Left lobe of liver (tissue), 2 donors: ENCODE measurements at places on chromosomes 7 and 10. TPM values are rescaled to one million over a fixed set of nuclear protein-coding genes. Genes with fewer than 3 reads are reported as not detected.

DLX5 gene
- total RNA-seq: not detected

AKR1E2 gene
- total RNA-seq: 1.3 TPM

DNA sequence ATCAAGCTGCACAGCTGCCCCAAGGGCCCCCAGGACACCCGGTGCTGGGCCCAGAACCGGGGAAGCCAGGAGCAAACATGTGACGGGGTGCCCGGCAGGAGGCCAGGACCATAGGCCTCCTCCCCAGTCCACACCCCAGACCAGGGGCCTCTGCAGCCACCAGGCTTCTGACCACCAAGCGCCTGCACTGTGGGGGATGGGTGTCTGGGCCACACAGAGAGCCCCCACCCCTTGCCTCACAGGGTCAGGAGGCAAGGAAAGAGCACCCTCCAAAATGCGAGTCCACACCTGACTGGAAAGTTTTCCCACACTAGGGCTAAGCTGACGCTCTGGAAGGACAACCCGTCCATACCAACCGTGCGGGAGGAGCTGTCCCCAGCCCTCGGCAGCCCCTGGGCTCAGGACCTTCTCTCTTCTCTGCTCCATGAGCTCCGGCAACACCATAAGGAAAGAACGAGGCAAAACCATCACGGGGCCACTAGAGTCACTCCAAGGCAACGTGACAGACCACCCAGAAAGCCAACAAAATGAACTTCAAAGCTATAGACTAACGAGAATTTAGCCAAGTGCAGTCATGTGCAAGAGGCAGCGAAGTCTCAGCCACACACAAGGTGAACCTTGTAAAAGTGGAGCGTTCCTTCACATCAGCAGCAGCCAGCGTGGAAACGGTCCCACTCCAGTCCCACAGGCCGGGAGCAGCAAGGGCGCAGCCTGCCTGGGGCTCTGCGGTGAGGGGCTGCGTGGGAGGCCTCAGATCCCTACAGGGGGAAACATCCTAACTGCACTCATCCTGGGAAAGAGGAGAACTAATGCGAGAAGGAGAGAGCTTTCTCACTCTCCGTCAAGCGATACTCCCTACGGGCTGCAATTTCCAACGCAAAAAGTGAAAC, 5.1 kb downstream of the STK32C start:
- no peak for DNase-seq

GRCh38 chr10:5477948-5478693, 21.2 kb downstream of the CALML5 start:
- DNase-seq: no peak

DNA sequence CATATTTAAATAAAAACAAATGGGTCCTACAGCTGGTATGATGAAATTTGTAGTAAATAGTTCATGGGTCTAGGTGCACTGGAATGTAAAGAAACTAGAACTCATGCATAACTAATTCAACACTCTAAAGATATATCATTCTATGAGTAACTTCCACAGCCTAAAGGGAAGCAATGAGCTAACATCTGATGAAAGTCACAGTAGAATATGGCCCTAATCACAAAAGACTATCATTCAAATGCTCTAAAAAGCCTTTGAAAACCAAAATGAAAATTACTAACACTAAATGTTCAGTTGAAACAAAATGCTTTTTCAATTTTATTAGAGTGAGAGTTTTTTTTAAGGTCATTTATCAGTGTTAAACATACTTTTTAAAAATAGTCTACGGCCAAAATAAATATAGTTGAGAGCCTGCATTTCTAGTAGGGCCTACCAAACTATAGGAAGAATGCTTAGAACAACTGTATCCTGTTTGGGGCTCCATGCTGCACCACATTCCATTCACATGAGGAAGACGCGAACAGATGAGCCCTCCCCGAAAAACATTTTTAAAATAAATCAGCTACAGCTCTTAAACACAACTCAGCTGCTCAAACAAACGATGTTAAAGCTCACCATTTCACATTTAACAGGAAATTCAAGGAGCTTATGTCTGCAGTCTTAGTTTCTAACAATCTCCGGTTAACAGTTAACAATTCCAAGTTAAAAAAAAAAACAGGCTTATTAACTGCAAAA, 134.5 kb downstream of the NRBF2 start:
- no peak for DNase-seq

CALML5 gene
- not detected for total RNA-seq

DNA sequence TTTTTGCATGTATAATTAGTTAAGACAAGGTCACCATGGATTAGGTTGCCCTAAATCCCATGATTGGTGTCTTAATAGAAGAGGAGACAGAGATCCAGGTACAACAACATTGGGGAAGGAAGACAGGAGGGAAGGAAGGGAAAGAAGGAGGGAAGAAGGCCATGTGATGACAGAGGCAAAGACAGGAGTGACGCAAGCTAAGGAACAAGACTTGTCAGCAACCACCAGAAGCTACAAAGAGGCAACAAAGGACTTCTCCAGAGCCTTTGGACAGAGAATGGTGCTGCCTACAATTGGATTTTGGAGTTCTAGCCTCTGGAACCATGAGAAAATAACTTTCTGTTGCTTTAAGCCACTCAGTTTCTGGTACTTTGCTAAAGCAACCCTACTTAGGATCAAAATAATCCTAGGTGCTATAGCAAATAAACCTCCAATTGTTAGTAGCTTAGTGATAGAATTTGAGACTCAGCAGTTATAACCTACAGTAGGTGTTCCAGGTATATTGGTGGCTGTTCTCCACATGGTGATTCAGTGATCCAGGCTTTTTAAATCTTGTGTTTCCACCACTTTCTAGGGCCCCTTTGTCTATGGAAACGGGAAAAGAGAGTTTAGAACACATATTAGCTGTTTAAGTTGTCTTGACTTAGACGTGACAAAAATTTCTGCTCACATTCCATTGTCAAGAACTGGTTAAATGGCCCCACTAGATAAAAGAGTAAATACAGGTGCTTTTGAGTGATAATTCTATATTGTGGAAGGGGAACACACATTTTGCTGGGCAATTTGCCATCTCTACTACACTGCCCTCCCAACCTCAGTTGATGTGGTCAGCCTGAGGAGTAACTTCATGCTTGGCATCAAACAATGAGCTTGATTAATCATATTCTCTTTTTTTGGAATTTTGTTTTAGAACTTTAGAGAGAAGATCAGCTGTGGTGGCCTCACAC, 70.5 kb upstream of the SP4 start:
- no peak for DNase-seq

DNA sequence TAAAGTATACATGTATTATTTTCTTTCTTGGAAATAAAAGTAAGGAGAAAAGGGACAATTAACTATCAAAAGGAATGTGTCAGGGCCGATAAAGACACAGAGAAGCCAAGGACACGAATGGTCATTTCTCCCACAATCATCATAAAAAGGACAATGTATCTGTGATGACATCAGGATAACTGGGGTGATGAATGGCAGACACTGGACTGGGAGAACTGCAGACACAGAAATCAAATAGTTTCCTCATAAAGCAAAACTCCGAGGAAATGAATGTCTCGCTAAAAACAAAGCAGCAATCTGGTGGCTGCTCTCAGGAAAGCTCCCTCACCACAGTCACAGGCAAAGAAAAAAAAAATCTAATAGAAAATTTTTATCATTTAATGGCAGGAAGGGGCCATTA, 69.3 kb upstream of the NPY start:
- DNase-seq: no peak

DNA sequence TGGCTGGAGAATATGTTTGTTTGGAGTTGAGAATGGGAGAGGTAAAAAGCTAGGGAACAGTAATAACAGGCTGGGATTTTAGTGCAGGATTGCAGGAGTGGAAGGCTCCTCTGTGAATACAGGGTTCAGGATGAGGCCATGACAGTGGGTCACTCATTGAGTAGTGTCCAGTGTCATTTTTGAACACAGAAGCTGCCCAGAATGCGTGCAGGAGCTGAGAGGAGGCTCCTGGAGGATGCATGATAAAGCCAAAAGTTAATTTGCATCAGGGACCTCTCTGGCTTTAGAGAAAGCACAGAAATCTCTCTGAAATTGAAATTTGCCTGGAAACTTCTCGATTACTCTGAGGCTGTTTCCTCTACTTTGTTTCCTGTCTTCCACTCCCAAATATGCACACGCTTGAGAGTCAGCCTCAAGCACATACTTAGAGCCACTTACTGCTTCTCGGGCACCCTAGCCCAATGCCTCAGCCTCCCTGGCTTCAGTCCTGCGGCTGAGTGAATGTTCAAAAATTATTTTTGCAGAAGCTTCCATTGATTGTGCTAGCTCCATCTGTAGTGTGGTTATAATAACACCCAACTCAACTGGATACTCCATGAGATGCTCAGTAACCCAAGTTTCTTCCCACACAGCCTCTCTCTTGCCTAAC, 1.8 kb upstream of the GALNT17 start:
- no peak for DNase-seq

OPN4 gene
- total RNA-seq: not detected

- DNase-seq: no peak
Measured at GRCh38 chr10:31687663-31688482, 240.8 kb downstream of the ARHGAP12 start.

NACAD gene
- 0.05 TPM for total RNA-seq

DNA sequence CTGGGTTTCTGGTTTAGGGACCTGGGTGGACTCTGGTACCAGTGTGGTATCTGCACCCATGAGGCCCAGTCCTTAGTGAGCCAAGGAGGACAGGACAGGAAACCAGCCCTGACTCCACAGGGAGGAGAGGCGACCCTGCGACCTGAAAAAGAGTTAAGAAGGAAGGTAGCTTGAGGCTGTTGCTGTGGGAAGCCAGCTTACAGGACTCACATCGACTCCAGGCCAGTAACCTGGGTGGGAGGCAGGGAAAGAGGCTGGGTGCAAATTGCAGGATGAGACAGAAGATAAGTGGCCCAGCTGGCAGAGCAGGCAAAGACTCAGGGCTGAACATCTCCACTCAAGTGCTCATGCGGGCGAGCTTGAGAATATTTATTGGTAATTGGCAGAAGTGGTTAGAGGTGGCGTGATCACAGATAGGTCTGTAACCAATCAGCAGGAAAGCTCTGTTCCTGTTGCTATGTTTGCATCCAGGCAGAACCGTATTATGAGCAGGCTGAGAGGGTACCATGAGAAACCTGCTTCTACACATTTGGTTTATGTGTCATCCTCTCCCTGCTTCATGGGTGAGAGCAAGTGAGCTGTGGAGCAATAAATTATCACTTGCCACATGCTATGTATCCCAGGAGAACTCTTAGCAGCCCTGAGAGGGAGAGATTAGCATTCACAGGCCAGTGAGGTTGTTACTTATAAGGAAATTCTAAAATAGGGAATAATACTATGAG, 11.0 kb downstream of the TLL2 start:
- no peak for DNase-seq

SEMA3D gene
- total RNA-seq: 0.25 TPM

GRCh38 chr7:128858380-128859231, 4.0 kb upstream of the ATP6V1F start:
- no peak for DNase-seq

GRCh38 chr7:29090836-29091601, 55.3 kb downstream of the CPVL start:
- no peak for DNase-seq

GRCh38 chr10:13915710-13916109, 328.9 kb downstream of the PRPF18 start:
- no peak for DNase-seq

GLI3 gene
- 0.88 TPM for total RNA-seq

DNA sequence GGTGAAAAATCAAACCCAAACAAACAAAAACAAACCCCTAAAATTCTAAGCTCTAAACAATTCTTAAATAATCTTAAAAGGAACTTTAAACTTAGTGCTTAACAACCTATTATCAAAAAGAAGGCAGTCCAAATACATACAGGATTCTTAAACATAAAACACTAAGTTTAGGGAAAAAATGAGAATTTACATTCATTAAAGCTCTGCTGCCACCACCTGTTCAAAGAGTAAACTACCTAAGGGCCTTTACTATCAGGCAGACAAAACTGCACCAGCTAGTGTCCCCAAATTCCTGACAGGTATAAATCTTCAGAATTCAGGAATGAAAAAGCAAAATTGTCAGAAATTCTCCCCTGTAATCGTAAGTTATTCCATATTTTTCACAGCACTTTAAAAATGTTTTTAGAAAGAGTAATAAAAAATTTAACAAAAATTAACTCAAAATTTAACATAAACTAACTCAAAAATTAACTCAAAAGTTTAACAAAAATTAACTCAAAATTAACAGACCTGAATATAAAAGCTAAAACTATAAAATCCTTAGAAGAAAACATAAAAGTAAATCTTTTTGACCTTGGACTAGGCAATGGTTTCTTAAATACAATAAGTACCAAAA, 55.1 kb downstream of the PDZD8 start:
- DNase-seq: no peak

GRCh38 chr7:94394437-94395140, at the start of gene COL1A2:
Gene COL1A2, plus strand, starts transcription at chr7:94394895. Its CDS starts 137 bp downstream, at chr7:94395032.
- DNase-seq: peak; percentile 47

GRCh38 chr7:94060752-94061151, 56.6 kb upstream of the BET1 start:
- DNase-seq: no peak

- DNase-seq: no peak
Measured at GRCh38 chr10:35986756-35987502, 344.8 kb upstream of the FZD8 start.

TMEM178B gene
- total RNA-seq: not detected

OPALIN gene
- total RNA-seq: not detected

SH2D4B gene
- not detected for total RNA-seq

- DNase-seq: no peak
Measured at GRCh38 chr7:130917669-130918128, 183.7 kb upstream of the KLF14 start.

FBXO24 gene
- 1.0 TPM for total RNA-seq

TMEM273 gene
- total RNA-seq: 1.9 TPM

AMPH gene
- 1.1 TPM for total RNA-seq

UNCX gene
- total RNA-seq: not detected

DNA sequence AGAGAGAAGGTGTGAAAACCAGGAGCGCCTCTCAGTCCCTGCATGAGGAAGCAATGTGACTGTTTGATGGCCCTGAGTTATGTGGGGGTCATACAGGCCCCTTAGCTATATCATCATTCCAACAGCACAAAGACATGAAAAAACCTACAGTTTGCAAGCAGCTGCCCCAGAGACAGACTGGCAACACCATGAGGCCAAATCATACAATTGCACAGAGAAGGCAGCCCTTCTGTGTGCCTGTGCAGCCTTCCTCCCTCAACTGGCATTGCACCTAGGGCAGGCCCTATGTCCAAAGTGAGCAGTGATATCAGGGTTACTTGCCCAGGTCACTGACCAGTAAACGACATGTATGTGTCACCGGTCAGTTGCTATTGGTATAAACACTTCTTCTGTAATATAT, 41.6 kb downstream of the GPRIN2 start:
- peak; percentile 46 for DNase-seq
